Stimulated activated CD8-positive, alpha-beta memory T cell treated with anti-CD3 and anti-CD28 coated beads, Interleukin-7, amount 100 ng/mL, for 1 hour (primary cell): ENCODE measurements at places on chromosomes 3 and 15.

- DNase-seq: no peak
Observed at GRCh38 chr15:99132634-99133287, 27.9 kb downstream of the SYNM start.

- DNase-seq: no peak
Observed at GRCh38 chr15:69021895-69022294, 7.4 kb downstream of the NOX5 start.

- no peak for DNase-seq
Observed at GRCh38 chr3:193782276-193782647, 189.3 kb downstream of the OPA1 start.

DNA sequence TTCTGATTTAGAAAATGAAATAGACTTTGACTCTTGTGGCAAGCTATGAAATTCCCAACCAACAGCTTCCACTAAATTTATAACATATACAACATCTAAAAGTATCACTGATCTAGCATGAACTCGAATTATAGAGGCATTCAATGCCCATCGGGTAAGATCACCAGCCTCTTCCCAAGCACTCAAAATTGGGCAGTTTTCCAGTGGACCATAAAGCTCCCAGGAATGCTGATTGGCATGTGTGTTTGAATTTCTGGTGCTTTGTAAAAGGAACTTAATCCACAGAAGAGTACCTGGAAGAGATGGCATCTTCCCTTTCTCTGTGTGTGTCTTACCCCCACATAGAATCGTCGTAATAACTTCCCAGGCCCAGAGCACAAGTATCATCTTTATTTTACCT, 10.0 kb downstream of the LRTM1 start:
- DNase-seq: no peak

- DNase-seq: no peak
Observed at GRCh38 chr3:120693439-120694171, 11.6 kb upstream of the HGD start.

- DNase-seq: no peak
Observed at GRCh38 chr3:12345584-12346494, 57.0 kb downstream of the PPARG start.

DNA sequence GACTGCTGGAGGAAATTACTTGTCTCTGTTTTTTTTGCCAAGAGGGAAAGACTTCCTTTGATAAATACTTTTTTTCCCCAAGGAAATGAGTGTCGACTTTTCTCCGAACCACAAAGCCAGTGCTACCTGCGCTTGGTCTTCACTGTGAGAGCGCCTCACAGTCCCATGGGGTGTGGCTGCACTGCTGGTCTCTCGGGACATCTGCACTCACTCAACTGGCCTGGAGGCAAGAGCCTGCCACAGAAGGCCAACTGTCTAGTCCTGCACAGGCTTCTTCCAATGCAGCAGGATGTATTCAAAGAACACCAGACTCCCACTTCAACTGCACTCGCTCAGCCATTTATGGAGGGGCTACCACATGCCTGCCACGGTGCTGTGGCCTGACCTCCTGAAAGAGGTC, 40.6 kb upstream of the CGNL1 start:
- no peak for DNase-seq

DNA sequence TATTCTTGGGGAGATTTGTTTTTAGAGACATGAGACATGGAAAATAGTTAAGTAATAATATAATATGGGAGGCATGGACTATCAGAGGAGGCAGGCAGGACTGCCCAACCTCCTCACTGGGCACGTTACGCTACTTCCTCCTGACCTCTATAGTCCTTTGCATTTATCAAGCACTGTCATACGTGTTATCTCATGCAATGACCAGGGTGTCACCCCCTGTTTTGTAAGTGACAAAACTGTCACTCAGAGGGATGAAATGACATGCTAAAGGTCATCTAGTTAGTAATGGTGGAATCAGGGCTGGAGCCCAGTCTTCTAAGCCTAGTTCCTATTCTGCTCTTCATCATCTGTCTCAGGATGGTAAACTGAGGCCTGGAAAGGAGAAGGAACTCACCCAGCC, 66.7 kb downstream of the ST6GAL1 start:
- DNase-seq: no peak

DNA sequence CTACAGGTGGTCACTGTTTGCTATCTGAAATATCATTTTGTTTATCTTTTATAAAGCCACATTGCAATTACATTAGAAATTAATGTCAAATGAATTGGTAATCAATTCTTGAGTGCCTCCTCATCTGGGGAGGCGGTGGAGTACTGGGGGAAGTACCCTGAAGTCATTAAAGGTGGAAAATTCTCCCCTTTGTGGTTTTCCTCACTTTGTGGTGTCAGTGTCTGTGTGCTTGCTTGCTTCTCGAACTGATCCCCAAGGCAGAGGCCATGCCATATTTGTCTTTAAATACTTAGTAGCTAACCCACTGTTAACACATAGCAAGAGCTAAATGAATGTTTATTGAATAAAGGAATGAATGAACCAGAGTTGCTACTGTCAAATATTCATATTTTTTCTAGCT, 40.5 kb upstream of the CCK start:
- DNase-seq: no peak

- no peak for DNase-seq
Observed at GRCh38 chr3:23859012-23859743, 53.4 kb downstream of the UBE2E1 start.

DNA sequence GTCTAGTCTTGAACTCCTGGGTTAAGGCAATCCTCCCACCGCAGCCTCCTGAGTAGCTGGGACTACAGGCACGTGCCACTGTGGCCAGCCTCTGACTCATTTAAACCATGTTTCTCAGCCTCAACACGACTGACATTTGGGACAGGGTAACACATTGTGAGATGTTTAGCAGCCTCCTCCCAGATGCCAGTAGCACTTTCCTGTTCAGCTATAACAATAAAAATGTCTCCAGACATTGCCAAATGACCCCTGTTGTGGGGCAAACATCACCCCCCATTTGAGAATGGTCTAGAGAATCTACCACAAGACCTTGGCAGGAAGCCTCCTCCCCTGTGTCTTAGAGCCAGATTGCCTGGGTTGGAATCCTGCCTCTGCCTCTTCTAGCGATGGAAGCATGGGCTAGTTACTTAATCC, 8.4 kb downstream of the TMEM40 start:
- DNase-seq: no peak

DNA sequence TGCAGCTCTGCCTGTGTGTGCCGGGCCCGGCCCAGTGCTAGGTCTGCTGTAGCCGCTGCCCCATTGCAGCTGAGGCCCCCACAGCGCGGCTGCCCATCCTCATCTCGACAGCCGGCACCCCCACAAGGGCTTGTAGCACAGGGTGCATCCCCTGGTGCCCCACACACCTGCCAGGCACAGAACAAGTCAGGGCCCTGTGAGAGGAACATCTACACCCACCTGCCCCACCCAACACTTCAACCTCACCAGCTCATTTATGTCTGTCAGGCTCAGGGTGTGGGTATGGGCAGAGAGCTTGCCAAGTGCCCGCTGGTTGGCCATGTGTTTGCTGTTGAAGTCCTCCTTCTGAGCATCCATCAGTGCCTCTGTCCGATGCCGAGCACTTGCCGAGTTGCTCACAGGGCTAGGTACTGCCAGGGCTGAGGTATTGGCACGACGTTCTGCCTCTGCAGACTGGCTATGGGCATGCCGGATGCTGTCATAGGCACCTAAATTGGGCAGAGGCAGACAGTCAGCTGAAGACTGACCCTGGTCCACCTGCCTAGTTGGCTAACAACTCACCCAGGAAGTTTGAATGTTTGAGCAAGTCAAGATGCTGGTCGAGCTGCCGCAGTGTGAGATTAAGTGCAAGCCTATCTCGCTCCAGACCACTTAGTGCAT, 2.4 kb upstream of the USP19 start:
- DNase-seq: no peak

DNA sequence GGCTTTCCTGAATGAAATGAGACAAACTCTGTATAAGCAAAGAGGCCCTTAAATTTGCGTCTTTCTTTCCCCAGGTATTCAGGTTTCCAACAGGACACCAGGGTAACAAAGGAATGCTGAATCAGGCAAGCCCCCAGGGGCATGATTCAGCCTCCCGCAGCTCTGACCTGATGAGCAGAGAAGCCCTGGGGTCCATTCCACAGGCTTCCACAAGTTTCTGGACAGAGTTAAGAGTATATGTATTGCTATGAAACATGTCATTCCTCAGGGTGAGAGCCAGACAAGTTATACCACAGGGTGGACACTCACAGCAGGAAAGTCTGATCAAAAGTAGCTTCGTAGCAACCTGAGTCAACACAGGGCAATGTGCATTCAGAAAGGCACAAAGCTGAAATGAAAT, 68.1 kb upstream of the CTNNB1 start:
- DNase-seq: no peak

GRCh38 chr3:86930181-86930580, 60.8 kb downstream of the VGLL3 start:
- no peak for DNase-seq

- no peak for DNase-seq
Observed at GRCh38 chr3:138862924-138863775, 28.4 kb upstream of the PIK3CB start.

GRCh38 chr3:17544632-17545031, 197.8 kb downstream of the TBC1D5 start:
- DNase-seq: no peak

GRCh38 chr3:148914936-148915690, 50.0 kb downstream of the CPA3 start:
- DNase-seq: no peak

GRCh38 chr3:45092132-45093031, 53.8 kb downstream of the CDCP1 start:
- no peak for DNase-seq

- no peak for DNase-seq
Observed at GRCh38 chr3:47054412-47054811, 74.9 kb downstream of the NBEAL2 start.

GRCh38 chr3:14862661-14863230, 44.0 kb downstream of the FGD5 start:
- DNase-seq: no peak

DNA sequence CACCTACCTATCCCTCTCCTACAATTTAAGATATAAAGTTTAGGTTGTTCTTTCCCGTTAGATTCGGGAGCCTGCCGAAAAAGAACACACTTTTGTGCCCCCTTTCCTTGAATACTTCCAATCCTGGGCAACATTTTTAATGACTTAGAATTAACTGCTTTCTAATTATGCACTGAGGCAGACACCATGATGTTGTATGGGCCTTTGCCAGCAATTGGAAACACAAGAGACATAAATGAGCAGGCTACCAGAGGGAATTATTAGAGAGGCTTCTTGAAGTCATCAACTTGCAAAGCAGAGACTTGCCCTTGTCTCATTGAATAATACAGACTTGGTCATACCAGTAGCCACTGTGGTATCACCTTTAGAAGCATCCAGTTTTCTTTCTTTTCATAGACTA, 96.8 kb downstream of the CDIN1 start:
- DNase-seq: no peak

DNA sequence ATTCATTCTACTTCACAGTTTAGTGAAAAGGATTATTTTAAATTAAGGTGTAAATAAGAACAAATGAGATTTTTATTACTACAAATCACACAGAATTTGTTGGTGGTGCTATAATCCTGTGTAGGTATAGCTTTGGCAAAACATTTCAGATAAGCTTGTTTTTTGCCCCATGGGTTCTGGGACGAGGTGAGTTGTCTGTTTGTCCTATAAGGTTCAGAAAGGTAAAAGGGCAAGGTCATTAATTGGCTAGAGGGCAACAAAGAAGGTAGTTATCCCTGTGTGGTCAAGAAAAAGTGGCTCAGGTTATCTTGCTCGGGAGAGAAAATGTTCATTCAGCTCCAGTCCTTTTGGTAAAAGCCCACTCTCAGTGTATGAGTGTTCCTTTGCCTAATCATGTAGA, 23.2 kb downstream of the AGTR1 start:
- DNase-seq: no peak

- DNase-seq: no peak
Observed at GRCh38 chr15:84741121-84741520, 7.3 kb upstream of the ZNF592 start.

DNA sequence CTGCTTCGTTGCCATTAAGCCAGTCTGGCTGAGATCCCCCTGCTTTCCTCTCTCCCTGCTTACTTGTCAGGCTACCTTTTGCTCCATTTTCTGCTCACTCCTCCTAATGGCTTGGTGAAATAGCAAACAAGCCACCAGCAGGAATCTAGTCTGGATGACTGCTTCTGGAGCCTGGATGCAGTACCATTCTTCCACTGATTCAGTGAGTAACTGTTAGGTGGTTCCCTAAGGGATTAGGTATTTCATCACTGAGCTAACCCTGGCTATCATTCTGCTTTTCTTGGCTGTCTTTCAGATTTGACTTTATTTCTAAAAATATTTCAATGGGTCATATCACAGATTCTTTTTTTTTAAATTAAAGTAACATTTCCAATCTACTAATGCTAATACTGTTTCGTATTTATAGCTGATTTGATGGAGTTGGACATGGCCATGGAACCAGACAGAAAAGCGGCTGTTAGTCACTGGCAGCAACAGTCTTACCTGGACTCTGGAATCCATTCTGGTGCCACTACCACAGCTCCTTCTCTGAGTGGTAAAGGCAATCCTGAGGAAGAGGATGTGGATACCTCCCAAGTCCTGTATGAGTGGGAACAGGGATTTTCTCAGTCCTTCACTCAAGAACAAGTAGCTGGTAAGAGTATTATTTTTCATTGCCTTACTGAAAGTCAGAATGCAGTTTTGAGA, 25.0 kb downstream of the CTNNB1 start:
- no peak for DNase-seq

DNA sequence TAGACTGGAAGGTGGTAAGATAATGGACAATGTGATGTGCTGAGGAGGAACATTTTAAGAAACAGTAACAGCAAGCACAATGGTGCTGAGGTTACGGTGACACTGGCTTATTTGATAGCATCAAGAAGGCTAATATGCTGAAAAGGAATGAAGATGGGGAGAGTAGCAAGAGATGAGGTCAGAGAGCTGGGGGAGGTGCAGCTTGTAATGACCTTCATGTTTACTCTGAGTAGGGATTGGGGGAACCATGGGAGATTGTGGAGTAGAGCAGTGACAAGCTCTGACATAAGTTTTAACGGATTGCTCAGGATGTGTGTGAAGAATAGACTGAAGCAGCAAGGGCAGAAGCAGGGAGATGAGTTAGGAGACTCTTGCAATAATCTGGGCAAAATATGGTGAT, 56.7 kb downstream of the DGKG start:
- DNase-seq: no peak

DNA sequence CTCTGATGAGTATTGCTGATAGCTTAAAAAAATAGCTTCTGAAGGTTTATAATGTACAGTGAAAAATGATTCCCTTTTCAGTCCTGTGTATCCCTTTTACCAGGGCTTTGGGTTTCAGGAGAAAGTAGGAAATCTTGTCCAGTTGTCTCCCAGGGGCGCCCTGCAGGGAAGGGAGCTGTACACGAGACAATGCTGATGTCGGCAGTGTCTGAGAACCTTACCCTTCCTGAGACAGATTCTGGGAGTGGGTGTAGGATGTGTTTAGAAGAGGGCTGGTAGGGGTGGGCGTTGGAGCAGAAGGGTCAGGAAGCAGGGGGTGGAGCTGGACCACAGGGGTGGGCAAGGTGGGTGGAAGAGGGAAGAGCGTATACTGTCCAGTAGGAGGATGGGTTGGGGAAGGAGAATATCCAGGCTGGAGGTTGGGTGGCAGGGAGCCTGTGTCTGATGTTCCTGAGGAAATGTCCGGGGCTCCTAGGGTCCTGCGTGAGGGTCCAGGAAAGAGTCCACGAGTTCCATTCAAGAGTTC, 5.6 kb downstream of the THPO start:
- DNase-seq: no peak
